ENCODE measurements at places on chromosomes 1 and 21.

DNA sequence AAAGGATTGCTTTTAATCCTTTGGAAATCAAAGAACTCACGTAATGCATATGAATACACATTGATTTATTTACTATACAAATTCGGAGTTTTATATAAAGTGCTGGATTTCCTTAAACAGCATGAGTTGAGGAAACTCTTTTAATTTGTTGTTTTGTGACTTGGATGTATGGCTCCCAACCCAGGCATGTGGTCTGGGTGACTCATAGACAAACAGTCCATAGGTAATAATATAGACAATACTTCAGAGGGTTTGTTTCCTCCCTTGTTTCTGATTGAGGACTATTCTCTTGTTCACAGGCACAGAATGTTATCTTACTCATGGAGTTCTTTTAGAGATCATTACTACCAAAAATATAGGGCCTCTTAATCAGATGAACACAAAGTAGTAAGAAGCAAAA is 43.8 kb downstream of the XPR1 start:
- no peak for DNase-seq

- no peak for DNase-seq
Measured at GRCh38 chr21:16116798-16117197, 387.0 kb downstream of the USP25 start.

GRCh38 chr1:237029240-237029639 is 12.7 kb upstream of the RYR2 start:
- DNase-seq: no peak

DNA sequence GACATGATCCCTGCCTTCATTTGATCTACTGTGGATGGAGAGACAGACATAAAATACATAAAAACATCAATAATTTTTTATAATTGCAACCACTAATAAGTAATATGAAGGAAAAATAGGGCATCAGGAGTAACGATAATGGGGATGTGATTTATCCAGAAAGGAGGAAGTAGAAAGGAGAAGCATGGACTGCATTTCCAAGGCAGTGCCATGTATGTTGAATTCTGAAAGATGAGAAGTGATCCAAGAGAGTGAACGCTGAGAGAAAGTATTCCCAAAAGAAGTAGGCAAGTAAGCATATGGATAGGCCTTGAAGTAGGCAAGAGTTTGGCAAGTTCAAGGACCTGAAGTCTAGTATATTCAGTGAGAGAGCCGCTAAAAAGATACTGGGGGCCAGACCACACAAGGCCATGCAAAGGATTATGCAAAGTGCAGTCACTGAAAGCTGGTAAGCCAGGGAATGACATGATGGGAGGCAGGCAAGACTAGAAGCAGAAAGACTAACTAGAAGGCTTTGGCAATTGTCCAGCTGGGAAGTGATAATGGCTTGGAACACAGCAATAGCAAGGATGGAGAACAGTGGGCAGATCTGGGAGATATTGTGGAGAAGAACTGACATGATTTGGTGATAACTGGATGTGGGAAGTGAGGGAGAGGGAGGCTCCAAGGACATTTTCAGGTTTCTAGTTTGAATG is 85.9 kb downstream of the TM2D1 start:
- no peak for DNase-seq

GRCh38 chr1:168585191-168585590 is 8.8 kb downstream of the XCL1 start:
- no peak for DNase-seq

DNA sequence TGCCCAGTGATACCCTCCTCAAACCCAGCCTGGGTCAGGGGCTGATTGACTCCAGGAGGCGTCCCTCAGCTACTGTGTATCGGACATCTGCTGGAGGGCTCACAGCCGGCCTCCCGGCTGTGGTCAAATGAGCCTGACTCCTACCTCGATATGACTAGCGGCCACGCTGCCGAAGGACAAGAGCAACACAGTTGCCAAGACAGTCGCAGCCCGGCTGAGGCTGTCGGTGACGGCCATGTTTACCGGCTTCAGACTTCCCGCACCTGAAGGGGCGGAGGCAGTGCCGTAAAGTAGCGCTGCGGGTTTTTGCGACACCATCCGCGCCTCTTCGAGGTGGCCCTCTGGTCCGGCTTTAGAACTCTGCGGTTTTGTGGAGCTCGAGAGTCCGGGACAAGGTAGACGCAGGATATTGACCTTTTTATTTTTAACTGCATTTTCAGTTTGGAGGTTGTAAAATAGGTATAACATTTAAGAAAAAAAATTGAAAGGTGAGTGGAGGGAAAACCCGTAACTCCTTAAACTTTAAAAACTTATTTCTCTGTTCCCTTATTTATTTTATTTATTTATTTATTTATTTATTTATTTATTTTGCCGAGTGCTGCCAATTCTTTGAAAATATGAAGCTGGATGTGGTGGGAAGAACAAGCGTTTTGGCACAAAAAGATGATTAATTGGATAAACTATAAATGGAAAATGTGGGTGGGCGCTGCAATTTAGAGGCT is at the start of gene PIGK:
TSS of gene PIGK (minus strand) at position 265 of the 722 bp plus-strand sequence. CDS start at position 237, 28 bp downstream.
- peak; percentile 92 for DNase-seq

- no peak for DNase-seq
Measured at GRCh38 chr1:55399346-55399745, 184.2 kb upstream of the USP24 start.

- no peak for DNase-seq
Measured at GRCh38 chr1:243962541-243962940, 88.5 kb upstream of the ZBTB18 start.

DNA sequence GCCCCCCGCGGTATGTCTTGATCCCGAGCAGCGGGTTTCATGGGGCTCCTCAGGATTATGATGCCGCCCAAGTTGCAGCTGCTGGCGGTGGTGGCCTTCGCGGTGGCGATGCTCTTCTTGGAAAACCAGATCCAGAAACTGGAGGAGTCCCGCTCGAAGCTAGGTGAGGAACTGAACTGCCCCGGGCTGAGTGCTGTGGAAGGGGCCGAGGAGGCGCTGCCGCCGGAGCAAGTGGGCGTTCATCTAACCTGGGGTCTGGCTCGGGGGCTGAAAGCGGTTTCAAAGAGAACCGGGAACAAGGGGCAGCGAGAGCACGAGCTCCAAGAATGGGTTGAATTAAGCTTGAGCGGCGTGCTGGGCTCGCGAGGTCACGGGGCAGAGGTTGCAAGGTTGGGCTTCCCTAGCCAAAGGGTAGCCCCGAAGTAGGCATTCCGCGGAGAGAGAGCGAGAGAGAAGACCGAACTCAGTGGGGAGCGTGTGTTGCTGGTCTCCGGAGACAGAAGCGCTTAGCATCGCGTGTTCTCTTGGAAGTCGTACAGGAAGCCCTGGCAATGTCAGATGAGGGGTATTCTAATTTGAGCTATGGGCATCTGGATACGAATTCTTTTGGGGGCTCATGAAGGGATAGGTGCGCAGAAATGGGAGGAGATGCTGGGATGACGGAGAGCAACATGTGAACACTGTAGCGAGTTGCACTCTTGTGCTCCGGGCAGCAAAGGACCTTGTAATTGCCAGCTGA is 732 bp downstream of the HS2ST1 start:
- DNase-seq: peak; percentile 66

DNA sequence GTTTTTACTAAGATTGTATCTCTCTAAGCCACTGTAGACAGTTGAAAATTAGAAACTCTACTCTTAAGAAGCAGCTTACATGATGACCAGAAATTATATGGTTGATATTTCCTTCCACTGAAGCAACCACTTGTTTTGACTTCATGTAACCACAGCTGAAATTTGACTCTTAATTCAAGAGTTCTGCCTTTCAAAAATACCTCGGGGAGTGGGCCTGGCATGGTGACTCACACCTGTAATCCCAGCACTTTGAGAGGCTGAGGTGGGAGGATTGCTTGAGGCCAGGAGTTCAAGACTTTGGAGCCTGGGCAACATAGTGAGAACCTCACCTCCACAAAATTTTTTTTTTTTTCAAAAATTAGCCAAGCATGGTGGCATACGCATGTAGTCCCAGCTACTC is 4.3 kb downstream of the AMPD1 start:
- DNase-seq: no peak

DNA sequence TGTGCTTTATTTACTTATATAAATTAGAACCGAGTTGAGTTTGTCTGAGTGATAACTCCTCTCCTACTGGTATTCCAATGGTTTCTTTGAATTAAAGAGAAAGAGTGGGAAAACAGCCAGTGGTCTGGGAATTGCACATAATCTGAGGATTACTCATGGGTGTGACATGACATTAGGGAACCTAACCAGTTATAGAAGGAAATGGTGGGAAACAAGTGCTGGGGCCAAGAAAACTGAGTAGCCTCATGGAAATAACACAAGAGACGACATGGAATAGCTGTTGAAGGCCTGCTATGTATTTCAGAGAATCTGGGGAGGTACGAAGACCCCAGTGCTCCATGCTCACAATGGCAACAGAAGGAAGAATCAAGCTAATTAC is 41.8 kb upstream of the LRRC52 start:
- no peak for DNase-seq

GRCh38 chr1:16135501-16135900 is 20.4 kb downstream of the EPHA2 start:
- DNase-seq: no peak

GRCh38 chr21:25638660-25639550 is at the start of gene JAM2:
Gene JAM2, plus strand, starts transcription at chr21:25639258. Its CDS starts 564 bp downstream, at chr21:25639822.
- no peak for DNase-seq

DNA sequence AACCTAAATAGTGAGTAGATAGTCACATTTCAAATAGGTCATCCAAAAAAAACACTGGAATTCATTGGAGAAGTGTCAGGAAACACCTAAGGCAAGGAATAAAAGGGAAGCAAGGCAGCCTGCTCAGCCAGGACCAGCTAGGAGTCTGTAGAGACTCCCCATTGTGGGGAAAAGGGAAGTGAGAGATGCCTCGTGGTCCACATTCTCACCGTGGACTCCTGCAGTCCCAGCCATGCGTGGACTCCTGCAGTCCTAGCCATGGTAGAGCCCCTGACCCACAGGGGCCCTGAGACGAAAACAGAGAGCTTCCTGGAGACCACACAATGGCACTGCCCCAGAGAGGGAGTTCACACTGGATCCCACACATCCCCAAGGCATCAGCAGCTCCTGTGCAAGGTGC is 97.5 kb downstream of the LRIG2 start:
- no peak for DNase-seq

DNA sequence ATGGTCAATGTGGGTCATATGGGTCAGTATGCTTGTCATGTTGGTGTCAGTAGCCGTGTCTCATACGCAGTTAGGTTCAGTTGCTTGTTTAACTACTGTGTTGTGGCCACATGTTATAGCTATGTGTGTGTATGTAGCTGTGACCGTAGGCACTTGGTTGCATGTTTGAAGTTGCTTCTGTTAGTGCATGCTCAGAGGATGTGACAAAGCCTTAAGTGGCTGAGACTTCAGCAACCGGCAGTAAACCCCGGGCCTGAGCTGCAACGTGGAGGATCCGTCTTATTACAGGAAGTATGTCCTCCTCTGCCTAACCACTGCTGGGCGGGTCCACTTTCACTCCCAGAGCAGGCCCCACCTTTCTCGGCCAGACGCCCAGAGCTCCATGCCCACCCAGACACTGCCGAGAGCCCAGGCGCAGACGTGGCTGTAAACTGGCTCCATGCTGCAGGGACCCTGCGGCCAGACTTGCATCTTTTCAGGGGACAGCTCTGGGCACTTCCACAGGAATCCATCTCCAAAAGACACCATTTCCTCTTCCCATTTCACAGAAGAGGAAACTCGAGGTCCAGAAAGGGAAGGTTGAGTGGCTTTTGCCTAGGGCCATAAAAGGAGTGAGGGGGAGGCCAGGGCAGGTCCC is 2.2 kb downstream of the TCEA3 start:
- peak; percentile 85 for DNase-seq

- peak; percentile 58 for DNase-seq
Measured at GRCh38 chr1:200896531-200897196, 2.0 kb downstream of the INAVA start.

DNA sequence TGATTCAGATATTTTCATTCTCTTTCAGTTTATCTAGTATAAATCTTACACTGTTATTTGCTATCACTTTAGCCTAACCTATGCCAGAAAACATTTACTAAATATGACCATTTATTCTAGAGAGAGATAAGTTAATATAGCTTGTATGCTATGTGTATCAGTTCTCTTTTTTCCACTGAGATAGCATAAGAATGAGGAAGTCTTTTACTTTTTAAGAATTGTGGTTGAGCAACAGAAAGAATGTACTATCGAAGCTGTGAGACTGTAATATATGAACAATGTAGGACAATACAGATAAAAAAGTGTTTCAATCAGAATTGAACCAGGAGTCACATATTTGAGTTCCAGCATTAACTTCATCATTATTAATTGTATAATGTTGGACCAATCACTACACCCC is 479.9 kb upstream of the PLXNA2 start:
- DNase-seq: no peak

DNA sequence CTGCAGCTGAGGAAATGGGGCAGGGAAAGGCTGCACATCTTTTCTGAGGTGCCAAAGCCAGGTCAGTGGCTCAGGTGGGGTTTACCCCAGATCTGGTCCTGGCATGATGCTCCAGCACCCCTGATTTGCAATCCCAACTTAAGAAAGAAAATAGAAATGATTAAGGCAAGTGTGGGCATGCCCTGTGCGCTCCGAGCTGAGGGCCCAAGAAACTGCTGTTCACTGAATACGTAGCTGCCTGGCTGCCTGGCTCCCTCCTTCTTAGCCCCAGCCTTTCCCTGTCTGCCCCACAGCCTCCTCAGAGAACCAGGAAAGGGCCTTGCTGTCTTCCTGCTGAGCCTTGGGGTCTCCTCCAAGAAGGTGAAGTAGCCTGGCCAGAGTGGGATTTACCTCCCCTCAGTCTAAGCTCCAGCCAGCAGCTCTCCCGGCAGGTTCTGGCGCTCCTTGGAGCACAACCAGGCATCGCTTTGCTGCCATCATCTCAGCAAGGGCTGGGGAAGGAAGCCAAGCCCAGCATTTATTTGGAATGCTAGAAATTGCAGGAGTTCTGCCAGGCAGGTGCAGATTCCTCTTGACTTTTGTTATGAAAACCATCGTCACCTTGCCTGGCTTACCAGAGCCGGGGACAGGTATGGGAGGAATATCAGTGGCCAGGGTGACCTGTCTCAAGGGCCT is 51.3 kb upstream of the SELENON start:
- no peak for DNase-seq

DNA sequence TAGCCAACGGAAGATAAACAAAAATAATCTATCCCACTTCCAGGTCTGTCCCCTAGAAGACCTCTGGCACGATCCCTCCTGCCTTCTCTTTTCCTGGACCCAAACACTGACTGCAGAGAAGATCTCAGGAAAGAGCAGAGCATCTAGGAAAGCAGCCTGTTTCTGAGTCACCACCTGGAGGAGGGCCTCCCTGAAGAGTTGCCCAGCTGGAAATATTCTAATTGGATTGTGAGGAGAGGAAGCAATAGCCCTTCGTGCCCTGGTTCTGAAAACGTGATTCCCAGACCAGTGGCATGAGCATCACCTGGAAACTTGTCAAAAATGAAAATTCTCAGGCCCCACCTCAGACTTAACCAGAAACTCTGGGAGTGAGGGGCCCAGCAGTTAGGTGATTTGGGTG is 411.1 kb downstream of the SETD4 start:
- DNase-seq: no peak

DNA sequence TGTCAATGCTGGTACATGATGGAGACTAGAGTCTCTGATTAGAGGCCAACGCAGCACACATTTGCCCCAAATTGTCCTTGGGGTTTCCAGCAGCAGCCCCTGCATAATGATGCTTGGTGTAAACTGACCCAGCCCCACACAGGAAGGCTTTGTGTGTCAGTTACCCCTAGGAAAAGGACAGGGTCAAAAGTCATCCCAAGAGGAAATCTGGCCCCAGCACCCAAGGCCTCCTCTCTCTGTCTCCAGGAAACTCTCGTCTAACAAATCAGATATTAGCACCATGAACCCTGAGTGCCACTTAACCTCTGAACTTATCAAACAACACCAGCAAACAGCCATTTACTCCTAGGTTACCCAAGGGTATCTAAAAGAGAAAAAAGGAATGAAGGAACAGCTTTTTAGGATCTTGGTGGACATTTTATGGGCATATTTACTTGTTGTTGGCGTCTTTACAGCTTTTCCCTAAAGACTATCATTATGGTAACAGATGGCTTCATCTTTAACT is 84.5 kb downstream of the PSMG1 start:
- no peak for DNase-seq
